ENCODE measurements at places on chromosomes 2 and 18.

DNA sequence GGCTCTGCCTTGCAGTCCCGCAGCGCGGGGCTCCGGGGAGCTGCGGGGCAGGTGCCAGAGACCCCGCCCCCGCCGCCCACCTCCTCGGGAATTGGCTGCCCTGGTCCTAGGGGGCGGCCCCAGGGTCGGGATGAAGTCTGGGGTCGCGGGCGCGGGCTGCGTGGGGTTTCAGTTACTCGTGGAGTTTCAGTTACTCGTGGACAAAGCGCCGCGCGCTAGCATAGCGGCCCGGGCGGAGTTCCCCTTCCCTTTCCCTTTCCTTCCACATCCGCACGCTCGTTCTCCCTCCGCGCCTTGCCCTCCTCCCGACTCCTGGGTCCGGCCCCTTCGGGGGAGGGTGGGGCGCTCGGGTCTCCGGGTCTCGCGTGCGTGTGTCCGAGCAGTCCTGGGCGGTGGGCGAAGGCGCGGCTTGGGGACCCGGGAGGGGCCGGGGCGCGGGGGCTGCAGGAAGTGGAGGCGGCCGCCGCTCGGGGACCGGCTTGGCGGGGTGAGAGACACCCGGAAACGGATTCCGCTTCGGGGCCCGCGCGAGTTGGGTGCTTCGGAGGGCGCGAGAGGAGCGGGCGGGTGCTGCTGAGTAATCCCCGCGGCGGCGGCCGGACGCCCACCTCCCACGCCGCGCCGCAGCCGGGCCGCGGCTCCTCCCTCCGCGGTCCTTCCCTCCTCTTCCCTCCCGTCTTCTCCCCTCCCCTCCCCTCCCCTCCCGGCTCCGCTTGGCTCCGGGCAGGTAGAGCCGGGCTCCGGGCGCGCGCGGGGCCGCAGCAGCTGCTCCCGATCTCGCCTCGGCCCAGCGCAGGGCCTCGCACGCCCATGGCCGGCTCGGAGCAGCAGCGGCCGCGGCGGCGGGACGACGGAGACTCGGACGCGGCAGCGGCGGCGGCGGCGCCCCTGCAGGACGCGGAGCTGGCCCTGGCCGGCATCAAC is at the start of gene TTC39C:
TTC39C (plus strand) TSS at position 693 of the 924 bp plus-strand sequence; CDS start at position 811, 118 bp downstream.
- peaks cover 72% of the 10 kb centered on the region for H3K4me1 ChIP-seq
- peak; percentile 79 for DNase-seq
- peak within 1 kb of the TSS; percentile 90 for H3K4me3 ChIP-seq
- peak within 1 kb of the TSS; percentile 36 for H3K27ac ChIP-seq

DNA sequence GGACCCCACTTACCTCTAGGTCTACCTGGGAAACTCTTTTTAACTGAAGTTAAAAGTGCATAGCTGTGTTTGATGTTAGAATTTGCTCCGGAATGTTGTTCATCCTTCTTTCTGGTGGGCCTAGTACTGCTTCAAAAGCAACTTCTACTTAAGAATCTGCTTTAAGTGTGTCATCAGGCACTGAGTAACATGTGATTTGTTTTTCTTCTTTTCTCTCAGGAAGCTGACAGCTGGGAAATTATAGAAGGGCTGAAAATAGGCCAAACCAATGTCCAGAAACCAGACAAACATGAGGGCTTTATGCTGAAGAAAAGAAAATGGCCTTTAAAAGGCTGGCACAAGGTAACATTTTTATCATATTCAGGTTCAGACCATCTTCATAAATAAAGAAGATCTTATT is 122.9 kb downstream of the PRKRA start:
- no peak for DNase-seq
- H3K4me3 ChIP-seq: no peak overlapping the region
- H3K27me3 ChIP-seq: peaks cover 6% of the 10 kb centered on the region
- H3K4me1 ChIP-seq: no peaks in the 10 kb centered on the region

DNA sequence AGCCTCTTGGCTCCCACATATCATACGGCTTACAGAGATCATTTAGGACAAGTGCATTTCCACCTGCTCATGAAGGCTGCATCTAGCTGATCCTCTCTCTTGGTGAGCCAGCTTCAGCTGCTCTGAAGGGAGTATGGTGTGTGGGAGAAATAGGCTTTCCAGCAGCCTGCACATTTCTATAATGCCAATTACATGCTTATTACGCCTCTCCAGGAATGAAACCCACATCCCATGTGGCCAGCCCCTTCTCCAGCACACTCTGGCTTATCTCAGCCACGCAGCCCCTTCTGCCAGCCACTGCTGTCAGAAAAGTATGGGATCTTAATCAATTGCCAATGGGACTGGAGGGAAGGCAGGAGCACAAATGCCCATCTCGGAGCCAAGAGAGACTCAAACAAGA is 117.5 kb downstream of the GALNT14 start:
- no peaks in the 10 kb centered on the region for H3K27me3 ChIP-seq
- no peak overlapping the region for H3K4me3 ChIP-seq
- no peaks in the 10 kb centered on the region for H3K36me3 ChIP-seq
- H3K4me1 ChIP-seq: peaks cover 6% of the 10 kb centered on the region
- DNase-seq: no peak
- no peak overlapping the region for H3K27ac ChIP-seq

DNA sequence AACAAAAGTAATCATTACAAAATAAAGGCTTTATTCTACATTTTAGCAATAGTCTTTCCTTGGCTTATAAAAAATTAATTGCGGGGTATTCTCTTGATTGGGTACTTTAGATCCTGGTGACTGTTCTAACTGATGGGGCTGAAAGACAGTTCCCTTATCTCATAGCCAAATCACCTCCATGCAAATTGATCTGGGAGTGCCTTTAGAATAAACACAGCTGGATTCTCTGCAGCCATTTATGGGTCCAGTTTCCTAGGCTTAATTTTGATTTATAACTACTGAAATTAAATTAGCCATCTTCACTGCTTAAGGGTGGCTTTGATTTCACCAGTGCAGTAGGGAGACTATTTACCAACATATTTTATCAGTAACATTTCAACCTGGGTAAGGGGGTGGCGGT is 337.1 kb downstream of the NRXN1 start:
- no peaks in the 10 kb centered on the region for H3K4me1 ChIP-seq
- no peak overlapping the region for H3K4me3 ChIP-seq
- H3K27ac ChIP-seq: no peak overlapping the region
- H3K27me3 ChIP-seq: no peaks in the 10 kb centered on the region

DNA sequence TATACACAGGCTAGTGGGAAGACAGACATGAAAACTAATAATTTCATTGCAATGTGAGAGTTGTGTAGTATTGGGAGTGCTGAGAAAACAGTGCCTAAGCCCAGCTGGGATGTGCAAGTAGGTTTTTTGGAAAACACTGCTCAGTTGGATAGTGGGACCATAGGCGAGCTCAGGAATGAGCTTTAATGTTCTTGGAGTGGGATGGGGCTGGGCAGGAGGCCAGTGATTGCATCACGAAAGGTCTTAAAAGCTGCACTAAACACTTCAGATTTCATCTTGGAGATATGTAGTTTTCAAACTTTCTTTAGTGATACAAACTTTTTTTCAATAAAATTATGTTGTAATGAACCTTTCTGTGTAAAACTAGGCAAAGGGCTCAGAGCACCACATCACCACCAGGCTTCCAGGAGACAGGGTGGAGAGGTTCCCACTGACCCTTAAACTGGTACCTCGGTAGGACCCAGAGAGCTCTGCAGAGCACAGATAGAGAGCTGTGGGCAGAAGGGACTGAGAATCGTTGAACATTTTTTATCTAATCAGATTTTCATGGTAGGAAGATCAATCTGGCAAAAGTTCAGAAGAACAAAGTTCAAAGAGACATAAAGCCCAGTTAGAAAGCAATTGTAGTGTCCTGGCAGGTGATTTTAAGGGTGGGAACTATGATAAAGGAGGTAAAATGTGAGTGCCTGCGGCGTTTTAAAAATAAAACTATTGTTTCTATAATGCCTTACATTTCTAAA is 176.2 kb downstream of the TRABD2A start:
- no peaks in the 10 kb centered on the region for H3K4me1 ChIP-seq
- no peak overlapping the region for H3K27ac ChIP-seq
- no peaks in the 10 kb centered on the region for H3K27me3 ChIP-seq
- no peaks in the 10 kb centered on the region for H3K36me3 ChIP-seq

GRCh38 chr2:220660277-220661145 is 911.6 kb downstream of the EPHA4 start:
- no peaks in the 10 kb centered on the region for H3K36me3 ChIP-seq
- H3K4me3 ChIP-seq: no peak overlapping the region
- no peak for DNase-seq
- no peaks in the 10 kb centered on the region for H3K27me3 ChIP-seq
- no peaks in the 10 kb centered on the region for H3K4me1 ChIP-seq

DNA sequence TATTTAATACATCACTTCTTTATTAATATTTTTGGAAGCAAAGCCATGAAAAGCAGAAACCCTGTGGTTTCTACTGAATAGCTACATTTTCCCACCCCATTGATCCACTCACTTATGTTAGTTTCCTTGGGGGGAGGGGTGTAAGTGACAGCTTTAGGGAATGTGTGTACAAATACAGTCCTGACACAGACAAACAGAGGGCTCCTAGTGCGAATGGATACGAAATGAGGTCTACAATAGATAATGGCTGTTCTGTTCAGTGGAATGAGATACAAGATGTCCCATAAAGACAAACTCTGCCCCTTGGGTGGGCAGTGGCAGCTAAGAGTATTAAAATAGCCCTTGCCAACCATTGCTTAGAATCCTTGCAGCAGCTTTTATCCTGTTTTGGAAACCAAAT is 312.9 kb downstream of the NCKAP5 start:
- no peak overlapping the region for H3K4me3 ChIP-seq
- no peak for DNase-seq
- no peaks in the 10 kb centered on the region for H3K36me3 ChIP-seq
- no peaks in the 10 kb centered on the region for H3K4me1 ChIP-seq

GRCh38 chr18:22349966-22350365 is 67.7 kb downstream of the CTAGE1 start:
- no peak overlapping the region for H3K4me3 ChIP-seq
- H3K36me3 ChIP-seq: no peaks in the 10 kb centered on the region
- H3K4me1 ChIP-seq: no peaks in the 10 kb centered on the region

- DNase-seq: no peak
- no peaks in the 10 kb centered on the region for H3K4me1 ChIP-seq
- no peaks in the 10 kb centered on the region for H3K36me3 ChIP-seq
- H3K4me3 ChIP-seq: no peak overlapping the region
These were observed 752.6 kb upstream of the TMEFF2 start for GRCh38 chr2:192947352-192947751.

DNA sequence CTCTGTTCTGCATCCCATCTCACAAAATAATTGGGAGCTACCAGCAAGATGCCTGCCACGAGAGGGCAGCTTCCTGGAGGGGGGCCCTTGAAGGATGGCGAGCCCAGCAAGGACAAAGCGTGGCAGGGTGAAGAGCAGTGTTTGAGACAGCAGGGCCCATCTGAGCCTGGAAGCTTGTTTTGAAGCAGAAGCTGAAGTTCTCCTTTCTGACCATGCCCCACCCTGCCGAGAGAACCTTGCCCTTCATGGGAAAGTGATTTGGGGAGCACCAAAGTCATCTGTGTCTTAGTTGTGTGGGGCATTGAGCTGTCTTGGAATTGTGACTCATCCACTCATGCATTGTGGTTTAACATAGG is 216.3 kb downstream of the BCL11A start:
- H3K27ac ChIP-seq: peak overlapping the region; percentile 97
- H3K4me3 ChIP-seq: peak overlapping the region; percentile 80
- H3K36me3 ChIP-seq: peaks cover 39% of the 10 kb centered on the region
- DNase-seq: peak; percentile 49
- peaks cover 52% of the 10 kb centered on the region for H3K4me1 ChIP-seq

DNA sequence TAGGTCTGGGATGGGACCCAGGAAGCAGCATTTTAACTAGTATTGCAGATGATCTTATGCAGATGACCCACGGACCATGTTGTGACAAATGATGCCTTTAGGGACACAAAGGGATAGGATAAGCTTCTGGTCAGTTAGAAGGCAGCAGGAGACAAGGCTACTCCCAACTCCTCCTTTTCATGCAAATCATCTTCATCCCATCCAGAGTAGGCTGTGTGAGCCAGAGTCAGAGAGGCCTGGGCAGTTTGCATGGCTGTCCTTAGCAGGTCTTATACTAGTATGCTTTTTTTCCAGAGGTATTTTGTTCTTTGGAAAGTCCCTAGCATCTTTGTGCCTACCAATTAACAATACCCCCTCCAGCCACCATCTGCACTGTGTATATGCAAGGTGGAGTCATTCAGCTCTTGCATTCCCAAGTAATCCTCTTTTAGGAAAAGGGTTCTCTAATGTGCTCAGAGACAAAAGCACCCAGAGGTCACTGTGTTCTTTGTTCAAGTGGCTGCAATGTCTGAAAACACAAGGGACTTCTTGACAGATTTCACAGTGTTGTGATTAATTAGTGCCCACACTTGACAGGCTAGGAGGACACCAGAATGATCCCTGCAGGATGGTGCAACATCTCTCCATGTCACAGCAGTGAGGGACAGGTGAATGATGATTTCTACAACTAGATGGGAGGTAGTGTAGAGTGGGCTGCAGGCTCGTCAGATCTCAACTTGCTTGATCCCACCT is 225.8 kb downstream of the NCKAP5 start:
- no peak for DNase-seq
- H3K27ac ChIP-seq: no peak overlapping the region
- no peaks in the 10 kb centered on the region for H3K4me1 ChIP-seq
- no peak overlapping the region for H3K4me3 ChIP-seq
- no peaks in the 10 kb centered on the region for H3K27me3 ChIP-seq

DNA sequence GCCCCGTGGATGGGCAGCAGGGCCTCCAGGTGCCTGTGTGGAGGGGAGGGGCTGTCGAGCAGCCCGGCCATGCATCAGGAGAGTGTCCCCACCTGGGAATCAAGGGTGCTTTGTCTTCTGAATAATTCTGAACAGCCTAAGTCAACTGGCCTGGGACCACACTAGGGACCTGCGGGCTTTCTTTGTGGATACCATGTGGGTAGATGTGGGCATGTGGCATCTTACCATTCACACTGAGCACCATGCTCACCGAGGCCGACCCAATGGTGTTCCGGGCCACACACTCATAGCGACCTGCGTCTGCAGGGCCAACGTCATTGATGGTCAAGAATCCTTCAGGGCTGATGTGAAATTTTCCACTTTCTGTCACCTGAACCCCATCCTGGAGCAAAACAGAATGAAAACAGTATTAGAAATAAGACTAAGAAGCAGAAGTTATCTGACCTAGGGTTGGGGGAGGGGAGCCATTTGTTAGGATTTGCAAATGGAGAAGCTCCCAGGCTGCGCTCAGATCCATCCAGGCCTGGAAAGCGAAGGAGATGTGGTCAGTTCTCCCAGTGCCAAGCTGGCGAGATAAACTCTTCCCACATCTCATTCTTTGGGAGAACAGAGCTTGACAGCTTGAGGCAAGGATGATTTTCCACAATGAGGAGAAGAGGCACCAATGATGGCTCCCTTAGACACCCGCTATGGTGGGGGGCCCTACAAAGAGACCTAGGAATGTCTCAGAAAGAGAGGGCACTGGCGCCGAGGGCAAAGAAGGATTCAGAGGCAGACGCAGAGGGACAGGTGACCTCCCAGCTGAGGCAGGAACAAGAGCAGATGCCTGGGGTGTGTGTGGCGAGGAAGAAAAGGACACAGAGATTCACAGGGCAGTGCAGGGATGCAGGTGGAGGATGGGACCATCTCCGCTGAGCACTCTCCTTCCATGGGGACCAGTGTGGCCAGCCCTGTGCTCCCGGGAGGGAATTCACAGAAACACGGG is 83.4 kb downstream of the PXDN start:
- no peaks in the 10 kb centered on the region for H3K36me3 ChIP-seq
- no peak overlapping the region for H3K4me3 ChIP-seq
- H3K27me3 ChIP-seq: peaks cover 15% of the 10 kb centered on the region
- DNase-seq: no peak

- H3K4me1 ChIP-seq: no peaks in the 10 kb centered on the region
- H3K36me3 ChIP-seq: no peaks in the 10 kb centered on the region
- H3K4me3 ChIP-seq: no peak overlapping the region
- H3K27me3 ChIP-seq: peaks cover 17% of the 10 kb centered on the region
- no peak overlapping the region for H3K27ac ChIP-seq
These were observed 59.2 kb downstream of the SGPP2 start for GRCh38 chr2:222483513-222484039.

GRCh38 chr18:36427831-36428230 is 130.3 kb downstream of the FHOD3 start:
- H3K4me3 ChIP-seq: no peak overlapping the region
- peaks cover 33% of the 10 kb centered on the region for H3K27me3 ChIP-seq
- H3K27ac ChIP-seq: no peak overlapping the region
- no peak for DNase-seq

Data from naive B cell (primary cell).